ENCODE measurements at places on chromosomes 1 and 21. TPM values are rescaled to one million over a fixed set of nuclear protein-coding genes. Genes with fewer than 3 reads are reported as not detected.

DNA sequence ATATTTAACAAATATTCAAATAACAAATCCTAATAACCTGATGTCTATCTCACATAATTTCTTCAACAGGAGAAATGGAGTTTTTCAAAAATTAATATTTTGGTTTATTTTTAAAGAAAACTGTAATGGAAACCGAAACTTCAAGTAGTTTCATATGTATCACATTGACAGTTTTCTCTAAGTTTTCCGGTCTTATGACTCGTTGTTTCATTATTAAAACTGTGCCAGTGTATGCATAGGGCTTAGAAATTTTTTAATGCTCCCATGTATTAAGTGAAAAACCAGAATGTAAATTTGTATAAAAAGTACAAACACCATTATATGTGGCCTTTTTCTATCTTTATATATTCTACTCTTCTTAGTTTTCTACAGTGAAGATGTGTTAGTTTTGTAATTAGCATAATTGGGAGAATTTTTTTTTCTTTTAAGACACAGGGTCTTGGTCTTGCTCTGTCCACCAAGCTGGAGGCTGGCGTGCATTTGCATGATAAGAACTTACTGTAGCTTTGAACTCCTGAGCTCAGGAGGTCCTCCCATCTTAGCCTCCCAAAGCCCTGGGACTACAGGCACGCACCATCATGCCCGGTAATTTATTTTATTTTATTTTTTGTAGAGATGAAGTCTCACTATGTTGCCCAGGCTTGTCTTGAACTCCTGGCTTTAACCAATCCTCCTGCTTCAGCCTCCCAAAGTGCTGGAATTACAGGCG is 43.9 kb upstream of the SAMSN1 start:
- DNase-seq, result no peak

DNA sequence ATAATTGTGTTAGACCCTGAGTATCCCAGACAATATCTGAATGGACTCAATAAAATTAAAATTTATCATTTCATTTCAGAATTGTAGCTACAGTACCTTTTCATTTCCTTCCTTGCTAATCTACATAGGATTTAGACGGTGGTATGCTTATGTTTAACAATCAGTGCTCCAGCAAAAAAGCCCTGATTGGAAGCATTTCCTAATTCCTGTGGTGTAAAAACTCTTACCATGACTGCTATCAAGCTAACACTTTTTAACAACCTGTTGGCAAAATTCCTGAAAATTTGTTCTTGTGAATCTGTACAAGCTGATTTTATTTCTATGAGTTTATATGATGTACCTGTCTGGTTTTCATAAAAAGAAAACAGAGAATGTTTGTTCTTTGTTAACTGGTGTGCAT is 5.2 kb upstream of the FNBP1L start:
- no peak for DNase-seq

- no peak for DNase-seq
Observed at GRCh38 chr1:193283016-193283415, 96.6 kb upstream of the B3GALT2 start.

GRCh38 chr1:27403065-27403726 is 10.8 kb downstream of the GPR3 start:
- DNase-seq, result peak; percentile 83

- DNase-seq, result no peak
Observed at GRCh38 chr1:226250511-226250910, 27.0 kb downstream of the MIXL1 start.

DNA sequence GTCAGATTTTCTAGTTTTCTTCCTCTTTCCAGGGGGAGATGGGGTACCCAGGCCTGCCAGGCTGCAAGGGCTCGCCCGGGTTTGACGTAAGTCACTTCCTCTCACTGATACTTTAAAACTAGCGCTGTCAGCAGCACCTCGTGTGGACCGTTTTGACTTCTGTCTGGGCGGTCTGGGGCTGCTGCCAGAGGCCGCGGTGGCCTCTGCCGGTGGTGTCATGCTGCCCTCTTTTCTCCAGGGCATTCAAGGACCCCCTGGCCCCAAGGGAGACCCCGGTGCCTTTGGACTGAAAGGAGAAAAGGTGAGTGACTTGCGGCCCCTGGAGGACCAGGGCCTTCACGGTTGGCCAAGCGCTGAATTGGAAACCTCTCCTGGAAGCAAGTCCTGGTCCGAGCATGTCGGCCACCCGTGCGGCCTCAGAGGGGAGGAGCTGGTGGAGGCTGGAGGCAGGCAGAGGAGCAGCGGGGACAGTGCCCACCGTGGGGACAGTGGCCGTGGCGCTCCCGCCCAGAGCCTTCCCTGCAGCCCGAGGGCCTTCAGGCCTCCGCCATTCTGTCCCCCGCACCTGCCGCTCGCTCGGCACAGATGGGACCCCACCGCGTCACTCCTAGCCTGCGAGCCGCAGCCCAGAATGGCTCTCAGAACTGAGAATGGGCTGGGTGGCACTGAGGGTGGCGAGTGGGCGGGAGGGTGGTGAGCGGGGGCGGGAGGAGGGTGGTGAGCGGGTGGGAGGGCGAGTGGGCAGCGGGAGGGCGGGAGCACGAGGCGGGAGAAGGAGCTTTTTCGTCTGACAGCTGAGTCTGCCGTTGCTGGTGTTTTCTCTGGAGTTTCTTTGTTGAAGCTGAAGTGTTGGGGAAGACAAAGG is 9.4 kb downstream of the COL6A1 start:
- DNase-seq, result peak; percentile 49

DNA sequence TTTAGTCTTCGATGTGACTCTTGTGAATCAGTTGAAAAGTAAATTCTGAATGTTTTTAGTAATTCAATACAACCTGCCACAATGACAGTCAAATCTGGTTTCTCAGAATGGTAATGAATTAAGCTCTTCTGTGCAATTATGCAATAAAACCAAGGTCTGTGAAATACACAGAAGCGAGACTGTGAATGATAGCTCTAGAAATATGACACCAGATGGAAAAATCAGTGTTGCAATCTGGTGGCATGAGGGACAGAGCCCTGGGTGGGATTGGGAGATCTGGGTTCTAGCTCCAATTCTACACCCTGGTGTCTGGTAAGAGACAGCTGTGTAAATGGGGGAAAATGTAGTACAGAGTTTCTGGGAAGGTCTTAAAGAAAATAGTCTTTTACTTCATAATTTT is 586.4 kb upstream of the ZRANB2 start:
- DNase-seq, result no peak

Gene KRTAP19-3
- total RNA-seq, result not detected

Gene MPZ
- 4.8 TPM for total RNA-seq

All from Right ventricle myocardium superior (tissue), 1 donor.